Osteoblast (primary cell): ENCODE measurements at places on chromosomes 5 and 9.

GRCh38 chr9:131995382-131995781 is 84.3 kb downstream of the MED27 start:
- DNase-seq, result no peak

DNA sequence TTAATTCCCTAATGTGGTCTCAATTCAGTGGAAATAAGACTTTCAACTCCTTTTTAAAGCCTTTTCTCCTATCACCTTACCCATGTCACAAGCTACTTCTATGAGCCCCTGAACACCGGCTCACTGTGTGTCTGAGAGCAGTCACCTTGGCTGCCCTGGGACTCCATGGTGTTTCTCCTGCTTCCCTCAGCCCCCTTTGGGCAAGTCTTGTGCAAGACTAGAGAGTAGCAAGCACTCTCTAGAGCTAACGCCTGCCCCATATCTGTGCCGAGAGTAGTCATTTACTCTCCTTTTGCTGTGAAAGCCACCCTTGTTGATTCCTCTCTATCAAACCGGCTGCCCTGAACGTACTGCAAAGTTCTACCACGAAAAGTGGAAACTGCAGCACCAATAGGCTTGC is 77.9 kb upstream of the DAB2 start:
- DNase-seq, result no peak

GRCh38 chr9:34976992-34977391 is 12.6 kb upstream of the DNAJB5 start:
- no peak for DNase-seq

DNA sequence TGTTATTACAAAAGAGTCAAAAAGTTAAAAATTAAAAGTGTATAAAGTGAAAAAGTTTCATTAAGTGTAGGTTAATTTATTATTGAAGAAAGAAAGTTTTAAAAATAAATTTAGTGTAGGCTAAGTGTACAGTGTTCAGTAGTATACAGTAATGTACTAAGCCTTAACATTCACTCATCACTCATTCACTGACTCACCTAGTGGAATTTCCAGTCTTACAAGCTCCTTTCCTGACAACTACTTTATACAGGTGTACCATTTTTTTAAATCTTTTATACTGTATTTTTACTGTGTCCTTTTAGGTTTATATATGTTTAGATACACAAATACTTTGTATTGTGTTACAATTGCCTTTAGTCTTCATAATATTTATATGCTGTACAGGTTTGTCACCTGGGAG is 530.2 kb upstream of the FAM174A start:
- no peak for DNase-seq

DNA sequence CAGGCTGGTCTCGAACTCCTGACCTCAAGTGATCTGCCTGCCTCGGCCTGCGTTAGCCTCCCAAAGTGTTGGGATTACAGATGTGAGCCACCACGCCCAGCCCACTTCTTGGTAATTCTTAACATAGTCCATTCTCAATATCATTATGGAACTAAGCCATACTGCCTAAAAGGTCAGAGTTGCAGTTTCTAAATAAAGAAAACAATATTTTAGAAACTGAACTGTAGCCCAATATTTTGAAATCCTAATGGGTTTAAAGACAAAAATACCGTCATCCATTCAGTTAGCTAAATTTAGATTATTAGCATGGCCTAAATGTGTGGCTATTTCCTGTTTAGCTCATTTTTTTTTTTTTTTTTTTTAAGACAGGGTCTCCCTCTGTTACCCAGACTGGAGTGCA is 99.5 kb downstream of the USP20 start:
- DNase-seq, result no peak

- no peak for DNase-seq
Observed at GRCh38 chr5:54103871-54104270, 206.5 kb downstream of the ARL15 start.

DNA sequence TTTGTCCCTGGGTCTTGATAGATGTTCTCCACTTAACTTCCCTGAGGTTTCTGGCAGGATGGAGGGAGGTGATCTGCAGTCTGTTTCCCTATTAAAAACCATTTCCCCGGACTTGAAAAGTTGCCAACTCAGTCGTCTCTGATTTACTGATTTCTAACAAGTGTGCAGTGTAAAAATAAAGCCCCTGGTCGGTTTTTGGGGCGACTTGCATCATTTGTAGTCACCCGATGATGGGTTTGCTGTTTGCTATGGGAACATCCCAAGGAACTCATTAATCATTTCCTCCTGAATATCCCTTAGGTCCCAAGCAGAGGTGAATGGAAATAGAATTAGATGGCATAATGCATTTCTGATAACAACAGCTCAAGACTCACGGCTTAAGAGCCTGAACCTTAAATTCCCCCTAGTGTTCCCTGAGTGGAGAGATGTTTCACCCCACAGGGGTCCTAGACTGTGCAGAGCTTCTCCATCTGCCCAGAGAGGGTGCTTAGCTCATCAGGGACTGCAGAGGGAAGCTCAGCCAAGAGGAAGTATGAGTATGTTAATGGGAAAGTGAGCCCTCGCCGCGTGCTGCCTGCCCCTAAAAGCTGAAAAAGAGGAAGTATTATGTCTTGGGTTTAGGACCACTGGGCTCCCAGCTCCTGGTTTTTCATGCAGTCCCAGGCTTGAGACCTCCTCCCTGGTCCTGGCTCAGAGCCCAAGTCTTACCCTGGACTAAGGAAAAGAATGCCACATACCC is 115.1 kb upstream of the DAP start:
- no peak for DNase-seq
